ENCODE measurements at places on chromosomes 6 and 20.

GRCh38 chr6:6008089-6008647 is 1.4 kb upstream of the NRN1 start:
- no peak for DNase-seq

GRCh38 chr6:157716251-157716995 is 106.6 kb upstream of the SNX9 start:
- DNase-seq = no peak

GRCh38 chr6:20325641-20326421 is 75.8 kb upstream of the E2F3 start:
- DNase-seq = no peak

DNA sequence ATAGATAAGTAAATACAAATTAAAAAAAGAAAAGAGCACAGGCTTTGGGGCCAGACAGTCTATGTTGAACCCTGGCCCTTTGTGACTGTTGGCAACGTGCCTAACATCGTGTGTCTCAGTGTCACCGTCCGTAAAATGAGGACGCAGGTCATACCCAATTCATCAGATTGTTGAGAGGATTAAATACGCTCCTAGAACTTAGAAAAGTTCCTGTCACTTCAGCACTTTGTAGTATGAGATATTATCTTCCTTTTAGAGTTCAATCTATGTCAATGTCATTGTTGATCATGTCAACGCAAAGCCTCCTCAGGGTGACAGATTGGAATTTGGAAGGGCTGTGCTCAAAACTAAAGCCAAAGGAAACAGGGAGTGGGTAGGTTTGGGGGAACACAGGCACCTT is 21.7 kb downstream of the SERPINB1 start:
- no peak for DNase-seq

- peak; percentile 30 for DNase-seq
Measured at GRCh38 chr6:109241199-109241598, 141.1 kb downstream of the CD164 start.

GRCh38 chr6:118574051-118574865 is 26.2 kb downstream of the PLN start:
- no peak for DNase-seq

- no peak for DNase-seq
Measured at GRCh38 chr6:170181338-170181690, 109.6 kb downstream of the DLL1 start.

GRCh38 chr6:144886682-144887081 is 601.5 kb downstream of the UTRN start:
- DNase-seq = no peak

- DNase-seq = no peak
Measured at GRCh38 chr6:149608381-149608982, 40.0 kb downstream of the KATNA1 start.

- no peak for DNase-seq
Measured at GRCh38 chr6:70151616-70152015, 151.3 kb downstream of the COL9A1 start.

- DNase-seq = no peak
Measured at GRCh38 chr20:35952480-35953386, 1.6 kb downstream of the SCAND1 start.

GRCh38 chr6:88584581-88585275 is 378.7 kb downstream of the RNGTT start:
- DNase-seq = no peak

DNA sequence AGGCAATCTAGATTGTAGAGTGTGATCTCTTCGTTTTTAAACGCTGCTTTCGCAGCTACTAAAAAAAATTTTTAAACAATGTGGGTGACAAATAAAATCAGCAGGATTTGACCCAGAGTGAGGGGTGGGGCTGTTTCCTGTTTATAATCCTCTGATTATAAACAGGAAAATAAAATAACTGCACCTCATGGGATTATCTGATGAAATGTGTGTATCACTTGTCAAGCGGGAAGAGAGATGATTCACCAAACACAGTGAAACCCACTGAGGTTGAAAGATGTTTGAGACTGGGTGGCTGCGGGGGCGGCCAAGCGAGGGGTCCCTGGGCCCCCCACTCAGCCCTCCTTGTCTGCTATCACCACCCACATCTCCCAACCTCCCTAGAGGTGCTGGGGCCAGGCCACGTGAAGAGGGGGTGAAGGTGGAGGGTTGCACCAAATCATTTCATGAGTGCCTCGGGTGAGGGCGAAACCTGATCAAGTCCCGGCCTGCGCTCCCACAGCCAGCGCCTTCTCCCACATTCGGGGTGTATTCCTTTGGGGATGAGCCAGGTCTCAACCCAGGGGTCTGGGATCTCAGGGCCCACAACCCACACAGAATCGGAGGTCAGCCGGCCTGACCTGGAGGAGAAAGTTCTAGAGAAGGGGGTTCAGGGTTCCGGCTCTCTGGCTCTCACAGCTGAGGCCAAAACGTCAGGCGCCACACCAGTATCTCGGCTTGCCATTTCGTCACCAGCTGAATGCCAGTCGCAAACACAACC is 212.5 kb downstream of the BMP7 start:
- DNase-seq = no peak

DNA sequence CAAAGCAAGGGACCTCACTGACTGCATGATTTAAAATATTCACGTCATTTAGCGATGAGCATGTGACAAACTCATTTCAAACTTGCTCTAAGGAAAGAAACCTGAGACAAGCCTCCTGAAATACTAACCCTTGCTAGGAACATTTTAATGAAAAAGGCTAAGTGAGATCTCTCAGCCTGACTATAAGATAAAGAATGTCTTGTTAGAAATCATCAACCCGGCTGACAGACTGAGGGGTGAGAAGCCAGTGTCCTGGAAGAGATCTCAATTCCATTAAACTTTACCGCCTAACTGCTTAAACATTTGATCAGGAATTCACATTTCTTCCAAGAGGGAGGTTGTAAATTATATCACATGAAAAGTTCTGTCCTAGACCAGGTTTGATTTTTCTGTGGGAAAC is 274.8 kb upstream of the EXOC2 start:
- no peak for DNase-seq

- DNase-seq = no peak
Measured at GRCh38 chr6:42451333-42452170, at the start of gene TRERF1. TSS of gene TRERF1 (minus strand) at chr6:42451926. CDS start at chr6:42269590, 182,336 bp downstream.

GRCh38 chr6:41684311-41685180 is 46.3 kb downstream of the MDFI start:
- DNase-seq = no peak

- DNase-seq = no peak
Measured at GRCh38 chr6:139290787-139291311, 949 bp downstream of the TXLNB start.

- DNase-seq = no peak
Measured at GRCh38 chr6:163837691-163838431, 423.3 kb downstream of the QKI start.

GRCh38 chr6:70549327-70549726 is 17.4 kb upstream of the SDHAF4 start:
- no peak for DNase-seq

- DNase-seq = no peak
Measured at GRCh38 chr20:64166721-64167615, 2.7 kb downstream of the MYT1 start.

DNA sequence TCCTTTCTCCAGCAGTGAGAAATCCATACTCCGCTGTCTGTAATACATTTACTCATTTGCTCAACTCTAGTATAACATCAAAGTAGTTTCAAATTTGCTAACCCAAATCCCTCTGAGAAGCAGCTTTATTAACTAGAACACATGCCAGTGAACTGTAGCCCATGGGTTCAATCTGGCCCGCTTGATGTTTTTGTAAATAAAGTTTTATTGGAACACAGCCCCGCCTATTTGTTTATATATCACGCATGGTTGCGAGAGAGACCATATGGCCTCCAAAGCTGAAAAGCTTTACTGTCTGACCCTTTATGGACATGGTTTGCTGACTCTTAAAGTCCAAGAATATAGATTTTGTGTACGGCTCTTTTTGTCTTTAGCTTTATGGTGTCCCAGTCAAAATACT is 32.2 kb downstream of the CDYL start:
- no peak for DNase-seq

- peak; percentile 73 for DNase-seq
Measured at GRCh38 chr6:150417899-150418826, 49.4 kb downstream of the IYD start.

DNA sequence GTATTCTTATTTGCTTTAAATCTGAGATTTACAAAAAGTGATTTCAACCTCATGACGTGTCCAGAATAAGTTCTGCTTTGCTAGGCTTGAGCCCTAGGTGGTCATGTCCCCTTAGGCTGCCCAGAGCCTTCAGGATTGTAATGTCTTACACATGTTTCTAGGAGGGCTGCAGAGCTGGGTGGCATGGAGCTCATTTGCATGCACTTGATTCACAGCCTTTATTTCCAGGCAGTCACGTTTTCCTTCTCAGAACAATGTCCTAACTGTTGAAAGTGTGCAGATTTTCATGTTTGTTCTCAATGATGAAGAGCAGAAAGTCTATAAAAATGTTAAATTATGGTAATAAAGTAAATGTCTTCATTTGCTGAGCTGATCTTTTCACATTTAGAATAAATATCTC is 448.6 kb upstream of the SOX4 start:
- DNase-seq = no peak

DNA sequence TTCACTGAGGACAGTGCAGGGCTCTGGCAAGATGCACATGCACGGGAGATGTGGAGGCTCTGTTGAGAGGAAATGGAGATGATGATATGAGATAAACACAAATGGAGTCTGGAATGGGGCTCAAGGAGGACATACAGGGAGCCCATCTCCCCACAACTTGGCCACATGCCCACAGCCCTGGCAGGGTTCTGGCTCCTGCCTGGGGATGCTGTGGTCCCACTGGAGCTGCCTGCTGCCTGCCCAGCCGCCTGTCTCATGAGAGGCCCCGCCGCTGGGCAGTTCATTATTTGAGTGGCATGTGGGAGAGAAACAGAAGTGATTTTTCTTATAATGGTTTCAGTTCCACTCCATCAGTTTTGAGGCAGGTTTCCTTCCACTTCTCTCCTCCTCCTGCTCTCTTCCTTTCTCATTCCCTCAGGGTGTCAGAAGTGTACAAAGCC is 133.6 kb upstream of the TRAF3IP2 start:
- DNase-seq = no peak

GRCh38 chr6:88048578-88048977 is 937 bp downstream of the SPACA1 start:
- no peak for DNase-seq

DNA sequence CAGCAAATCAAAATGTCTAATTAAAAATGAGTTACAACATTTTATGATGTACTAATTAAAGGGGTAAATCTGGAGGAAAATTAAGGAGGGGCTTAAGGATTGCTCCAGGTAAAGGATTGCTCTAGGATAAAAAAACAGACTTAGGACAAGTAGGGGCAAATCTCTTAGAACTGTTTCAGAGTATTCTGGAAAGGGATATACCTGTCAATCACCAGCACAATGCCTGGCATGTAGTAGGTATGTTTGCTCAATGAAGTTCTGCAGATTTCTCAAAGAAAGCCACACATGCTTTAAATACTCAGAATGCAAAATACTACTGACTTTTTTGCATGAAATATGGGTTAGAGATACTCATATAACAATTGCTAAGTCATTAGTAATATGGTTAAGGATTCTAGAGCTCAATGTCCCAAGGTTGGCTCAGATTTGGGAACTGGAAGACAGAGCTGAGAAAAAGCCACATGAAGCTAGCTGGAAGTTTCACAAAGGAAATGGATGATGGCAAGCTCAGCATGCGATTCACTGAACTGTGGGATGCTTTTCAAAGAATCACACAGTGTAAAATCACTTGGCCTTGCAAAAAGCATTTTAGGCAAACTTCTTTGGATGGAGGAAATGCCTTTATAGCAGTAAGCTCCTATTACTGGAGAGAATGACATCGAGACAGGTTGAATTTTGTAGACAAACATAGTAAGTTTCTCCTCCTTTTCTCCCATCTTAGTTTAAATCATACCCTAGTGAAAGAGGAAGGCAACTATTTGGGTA is 72.8 kb downstream of the MAP3K5 start:
- no peak for DNase-seq

- no peak for DNase-seq
Measured at GRCh38 chr20:21508230-21509078, 5.4 kb downstream of the NKX2-2 start.

- DNase-seq = no peak
Measured at GRCh38 chr6:128323011-128323410, 197.4 kb downstream of the PTPRK start.

- peak; percentile 72 for DNase-seq
Measured at GRCh38 chr20:44642203-44643153, 9.0 kb downstream of the ADA start.

GRCh38 chr6:33425668-33426577 is 6.1 kb downstream of the SYNGAP1 start:
- DNase-seq = no peak

DNA sequence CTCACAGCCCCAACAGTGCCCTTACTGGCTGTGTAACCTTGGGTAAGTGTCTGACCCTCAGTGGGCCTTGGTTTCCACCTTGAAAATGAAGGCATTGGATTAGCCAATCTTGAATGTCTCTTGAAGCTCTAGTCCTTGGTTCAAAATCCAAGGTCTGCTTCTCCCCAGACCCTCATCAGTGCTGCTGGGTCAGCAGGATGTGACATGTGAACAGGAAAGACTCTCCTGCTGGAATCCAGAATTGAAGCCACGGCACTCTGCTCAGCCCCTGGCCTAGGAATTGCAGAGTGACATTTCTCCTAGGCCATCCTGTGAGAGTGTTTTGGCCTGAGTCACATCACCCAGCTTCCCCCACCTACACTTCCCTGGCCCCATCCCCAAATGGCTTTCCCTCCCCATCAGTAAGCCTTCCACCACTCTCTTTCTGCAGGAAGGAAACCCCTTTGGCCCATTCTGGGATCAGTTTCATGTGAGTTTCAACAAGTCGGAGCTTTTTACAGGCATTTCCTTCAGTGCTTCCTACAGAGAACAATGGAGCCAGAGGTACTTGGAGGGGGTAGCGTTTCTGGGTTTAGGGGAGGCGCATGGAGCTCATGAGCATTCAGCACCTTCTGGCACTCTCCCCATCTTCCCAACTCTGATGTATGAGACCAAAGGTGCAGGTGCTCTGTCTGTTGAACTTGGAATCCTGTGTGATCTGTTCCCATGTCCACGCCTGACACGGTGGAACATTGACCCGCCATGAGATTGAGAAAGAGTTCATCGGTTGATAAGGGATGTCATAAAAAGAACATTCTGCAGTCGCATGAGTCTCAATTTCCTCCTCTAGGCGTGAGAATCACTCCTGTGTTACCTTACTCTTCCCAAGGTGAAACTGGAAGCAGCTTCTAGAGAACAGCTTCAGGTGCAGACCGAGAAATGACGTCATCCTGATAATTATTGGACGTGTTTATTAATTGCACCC is 8.8 kb downstream of the POFUT1 start:
- no peak for DNase-seq

- no peak for DNase-seq
Measured at GRCh38 chr6:122484760-122485159, 13.2 kb upstream of the SERINC1 start.

GRCh38 chr6:137045222-137045789 is 541 bp upstream of the IL20RA start:
- no peak for DNase-seq
